A549 treated with dexamethasone at 1 μM for 4 hours (cell line): ENCODE measurements at places on chromosomes 1 and 21. TPM values are rescaled to one million over a fixed set of nuclear protein-coding genes. Genes with fewer than 3 reads are reported as not detected.

The RNF186 gene
- not detected in 5 replicates for total RNA-seq

The ATP6V1G3 gene
- total RNA-seq = not detected in 5 replicates

The GUCA2A gene
- not detected in 5 replicates for total RNA-seq

The GSTM2 gene
- 2.7 to 4.8 TPM (median 3.5 TPM) in 5 replicates for total RNA-seq

The ESRRG gene
- not detected in 5 replicates for total RNA-seq
